ENCODE measurements at places on chromosomes 6 and 20.

GRCh38 chr6:156630613-156631302 is 146.4 kb upstream of the ARID1B start:
- no peak for DNase-seq

- no peak for DNase-seq
Observed at GRCh38 chr6:19876672-19877071, 39.5 kb downstream of the ID4 start.

- DNase-seq, result no peak
Observed at GRCh38 chr6:155738602-155739105, 283.0 kb upstream of the NOX3 start.

DNA sequence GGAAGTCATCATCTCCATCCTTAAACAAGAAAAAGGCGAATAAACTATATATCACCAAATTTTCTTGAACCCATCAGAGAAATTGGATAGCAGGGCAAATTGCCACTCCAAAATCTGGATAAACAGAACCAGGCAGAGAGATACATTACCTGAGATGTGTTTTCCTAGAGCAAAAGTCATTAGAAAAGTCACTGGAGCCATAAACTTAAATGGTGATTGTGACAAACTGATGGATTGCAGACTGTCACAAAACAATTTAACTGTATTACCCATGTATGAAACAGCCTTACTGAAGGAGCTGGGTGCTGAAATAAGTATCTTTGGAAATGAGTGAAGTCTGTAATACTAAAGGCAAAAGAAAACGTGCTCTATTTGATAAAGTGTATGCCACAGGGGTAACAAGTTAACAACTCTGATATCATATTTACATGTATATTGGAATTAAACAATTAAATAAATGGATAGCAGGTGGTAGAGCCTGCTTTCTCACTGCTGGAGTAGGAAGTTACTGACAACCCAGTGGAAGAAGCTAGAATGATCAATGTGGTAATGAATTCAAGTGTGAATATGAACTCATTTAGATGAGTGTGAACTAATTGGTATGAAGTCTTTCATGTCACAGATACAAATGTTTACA is 186.9 kb downstream of the LMBRD1 start:
- no peak for DNase-seq

- DNase-seq, result no peak
Observed at GRCh38 chr6:158475344-158476302, 84.3 kb upstream of the TMEM181 start.

GRCh38 chr6:81892891-81893290 is 140.4 kb upstream of the TENT5A start:
- no peak for DNase-seq

DNA sequence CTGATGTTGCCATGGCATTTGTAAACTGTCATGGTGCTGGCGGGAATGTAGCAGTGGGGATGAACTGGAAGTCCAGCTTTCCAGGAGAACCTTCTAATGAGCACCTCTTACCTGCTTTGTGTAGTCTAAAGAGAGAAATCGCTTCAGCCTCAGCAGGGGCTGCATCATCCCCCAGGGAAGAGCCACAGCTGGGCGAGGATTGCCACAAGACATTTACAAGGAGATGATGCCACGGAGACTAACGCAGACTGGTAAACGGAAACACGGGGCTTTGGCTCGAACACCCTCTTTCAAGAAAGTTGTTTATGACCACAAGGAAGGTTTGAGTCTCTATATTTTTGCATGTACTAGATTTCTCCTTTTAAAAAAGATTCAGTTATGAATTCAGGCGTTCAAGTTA is 72.9 kb downstream of the CDH26 start:
- no peak for DNase-seq

- no peak for DNase-seq
Observed at GRCh38 chr6:36753671-36754405, 56.2 kb downstream of the RAB44 start.

DNA sequence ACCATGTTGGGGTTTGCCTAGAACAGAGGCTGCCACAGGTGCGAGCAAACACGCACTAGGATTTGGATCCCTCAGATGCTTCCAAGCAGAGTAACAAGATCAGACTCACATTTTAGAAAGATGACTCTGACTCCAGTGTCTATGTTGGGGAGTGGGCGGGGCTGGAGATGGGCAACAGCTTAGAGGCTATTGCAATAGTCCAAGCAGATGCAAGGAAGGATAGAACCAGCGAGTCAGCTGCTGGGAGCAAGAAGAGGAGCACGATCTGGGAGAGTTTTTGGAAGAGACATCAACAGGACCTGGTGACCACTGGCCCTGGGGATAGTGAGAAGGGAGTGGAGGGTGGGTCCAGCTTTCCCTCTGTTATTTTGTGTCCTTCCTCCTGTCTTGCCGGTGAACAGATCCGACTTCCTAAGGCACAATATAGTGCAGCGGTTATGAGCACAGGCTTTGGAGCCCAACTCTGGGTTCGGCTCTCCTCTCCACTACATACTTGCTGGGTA is 52.7 kb downstream of the FGD2 start:
- no peak for DNase-seq

DNA sequence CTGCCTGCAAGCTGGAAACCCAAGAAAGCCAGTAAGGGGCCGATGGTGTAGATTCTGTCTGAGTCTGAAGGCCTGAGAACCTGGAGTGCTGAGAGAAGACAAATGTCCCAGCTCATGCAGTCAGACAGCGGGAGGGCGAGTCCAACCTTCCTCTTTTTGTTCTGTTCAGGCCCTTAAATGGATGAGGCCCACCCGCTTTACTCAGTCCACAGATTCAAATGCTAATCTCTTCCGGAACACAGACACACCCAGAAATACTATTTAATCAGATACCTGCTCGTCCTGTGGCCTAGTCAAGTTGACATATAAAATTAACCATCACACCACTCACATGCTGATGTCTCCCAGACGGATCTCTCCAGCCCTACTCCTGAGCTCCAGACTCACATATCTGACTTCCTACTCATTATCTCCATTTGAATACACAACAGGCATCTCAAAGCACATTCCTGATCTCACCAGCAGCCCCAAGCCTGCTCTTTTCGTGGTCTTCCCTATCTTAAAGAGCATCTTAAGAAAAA is 26.7 kb upstream of the SRC start:
- DNase-seq, result peak; percentile 32

DNA sequence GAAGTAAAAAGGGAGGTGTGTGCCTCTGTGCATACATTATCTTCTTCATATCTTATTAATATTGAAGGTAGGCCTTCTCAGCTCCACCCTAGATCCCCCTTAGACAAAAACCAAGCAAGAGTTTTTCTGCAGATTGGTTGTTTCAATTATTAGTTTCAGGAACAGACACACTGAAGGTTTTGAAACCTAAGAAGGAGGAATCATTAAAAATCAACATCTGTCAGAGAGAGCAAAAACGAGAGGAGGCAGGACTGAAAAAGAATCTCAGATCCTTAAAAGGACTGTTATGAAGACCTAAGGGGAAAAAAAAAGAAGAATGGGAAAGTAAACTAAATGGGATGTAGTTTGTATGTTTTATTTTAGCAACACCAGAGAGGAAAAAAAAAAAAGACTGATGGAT is 560.8 kb upstream of the JAG1 start:
- DNase-seq, result no peak

GRCh38 chr20:35563834-35564233 is 22.0 kb downstream of the ERGIC3 start:
- DNase-seq, result no peak

DNA sequence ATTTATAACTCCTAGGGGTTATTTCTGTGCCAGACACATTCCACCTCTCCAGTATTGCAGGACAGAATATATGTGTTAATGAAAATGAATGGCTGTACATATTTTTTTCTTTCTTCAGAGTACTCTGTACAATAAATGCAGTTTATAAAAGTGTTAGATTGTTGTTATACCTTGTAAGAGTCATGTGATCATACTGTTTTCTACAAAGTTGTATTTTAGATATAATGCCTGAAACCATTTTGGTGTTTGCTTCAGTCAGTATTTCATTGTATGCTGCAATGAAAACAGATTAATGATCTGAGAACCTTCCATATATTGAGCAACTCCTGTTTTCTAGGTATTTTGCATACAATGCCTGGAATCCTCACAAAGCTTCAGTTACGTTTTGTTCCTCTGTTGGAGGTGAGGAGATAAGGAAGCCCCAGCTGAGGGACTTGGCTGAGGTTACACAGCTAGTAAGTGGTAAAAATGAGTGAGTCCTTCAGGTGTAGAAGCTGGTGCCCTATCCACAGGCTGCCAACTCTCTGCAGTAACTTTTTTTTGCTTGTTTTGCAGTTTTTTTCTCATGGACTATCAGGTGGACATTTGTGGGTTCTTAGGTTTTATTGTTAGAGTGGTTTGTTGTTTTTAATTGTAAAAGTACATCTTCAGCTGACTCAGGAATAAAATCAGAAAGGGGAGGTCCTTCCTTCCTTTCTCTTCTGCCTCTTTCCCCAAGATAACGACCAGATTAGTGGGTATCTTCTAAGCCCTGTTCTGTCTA is 11.6 kb downstream of the PDCD2 start:
- no peak for DNase-seq

DNA sequence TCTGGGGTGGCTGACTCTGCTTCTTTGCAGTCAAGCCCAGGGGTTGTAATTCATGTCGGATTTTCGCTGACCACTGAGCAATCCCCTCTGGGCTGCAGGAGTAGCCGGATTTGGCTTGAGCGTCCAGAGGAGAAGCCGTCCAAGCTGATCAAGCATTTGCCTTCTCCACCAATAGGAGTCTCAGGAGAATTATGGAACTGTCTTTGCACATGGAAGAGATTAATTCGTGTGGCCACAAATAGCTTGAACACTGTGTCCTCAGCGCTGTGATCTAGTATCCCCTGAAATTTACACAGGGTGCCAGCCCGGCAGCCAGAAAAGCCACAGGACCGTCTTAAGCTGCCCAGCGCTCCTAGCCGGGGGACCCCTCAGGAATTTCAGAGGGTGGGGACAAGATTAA is 37.1 kb downstream of the EYA2 start:
- no peak for DNase-seq

- DNase-seq, result no peak
Observed at GRCh38 chr6:6736791-6737654, 148.5 kb downstream of the LY86 start.

- no peak for DNase-seq
Observed at GRCh38 chr6:24856901-24857670, 58.4 kb upstream of the ARMH2 start.

GRCh38 chr6:129138739-129139405 is 255.9 kb downstream of the LAMA2 start:
- no peak for DNase-seq

DNA sequence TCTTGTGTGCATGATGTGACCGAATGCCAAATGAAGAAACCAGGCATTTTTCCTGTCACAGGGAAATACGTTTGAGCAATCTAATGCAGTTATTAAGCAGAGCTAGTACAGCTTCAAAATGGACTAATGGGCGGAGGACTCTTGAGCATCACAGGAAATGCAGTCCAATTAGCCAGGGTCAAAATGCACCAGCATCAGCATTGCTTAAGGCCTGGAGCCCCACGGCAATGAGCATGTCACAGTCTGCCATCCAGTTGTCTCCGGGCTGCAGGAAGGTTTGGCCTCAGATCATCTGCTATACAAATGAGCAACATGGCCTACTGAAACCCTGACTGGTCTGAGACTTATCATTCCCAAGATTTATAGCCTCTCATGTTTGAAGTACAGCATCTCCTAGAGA is 652.1 kb upstream of the SLC35B3 start:
- DNase-seq, result no peak

- DNase-seq, result no peak
Observed at GRCh38 chr20:39822667-39823066, 860.5 kb downstream of the DHX35 start.

- peak; percentile 97 for DNase-seq
Observed at GRCh38 chr6:154301839-154302752, 54.5 kb downstream of the IPCEF1 start.

GRCh38 chr20:5686384-5687105 is 63.7 kb upstream of the SHLD1 start:
- no peak for DNase-seq

GRCh38 chr20:63009988-63010769 is 3.4 kb upstream of the BHLHE23 start:
- DNase-seq, result peak; percentile 84

DNA sequence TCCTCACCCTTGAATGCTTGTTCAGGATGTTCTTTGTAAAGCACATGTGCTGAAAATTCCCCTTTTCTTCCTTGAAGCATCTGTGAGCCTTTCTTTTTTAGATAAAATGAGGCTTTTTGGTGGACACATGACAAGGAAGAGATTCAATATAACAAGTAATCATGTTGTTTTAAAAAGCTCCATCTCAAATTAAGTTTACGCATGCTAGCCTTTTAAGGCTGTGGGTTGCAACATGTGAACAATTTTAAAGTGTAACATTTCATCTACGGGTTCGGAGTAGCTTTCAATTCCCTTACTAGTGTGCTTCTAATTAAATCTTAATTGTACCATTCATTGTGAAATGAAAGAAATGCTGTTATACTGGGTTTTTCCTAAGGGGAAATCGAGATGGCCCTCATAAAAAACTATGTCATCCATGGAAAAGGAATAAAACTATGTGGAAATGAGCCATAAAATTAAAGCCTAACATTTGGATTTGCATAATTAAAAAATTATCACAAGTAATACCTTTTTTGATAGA is 19.3 kb upstream of the OSTM1 start:
- no peak for DNase-seq

DNA sequence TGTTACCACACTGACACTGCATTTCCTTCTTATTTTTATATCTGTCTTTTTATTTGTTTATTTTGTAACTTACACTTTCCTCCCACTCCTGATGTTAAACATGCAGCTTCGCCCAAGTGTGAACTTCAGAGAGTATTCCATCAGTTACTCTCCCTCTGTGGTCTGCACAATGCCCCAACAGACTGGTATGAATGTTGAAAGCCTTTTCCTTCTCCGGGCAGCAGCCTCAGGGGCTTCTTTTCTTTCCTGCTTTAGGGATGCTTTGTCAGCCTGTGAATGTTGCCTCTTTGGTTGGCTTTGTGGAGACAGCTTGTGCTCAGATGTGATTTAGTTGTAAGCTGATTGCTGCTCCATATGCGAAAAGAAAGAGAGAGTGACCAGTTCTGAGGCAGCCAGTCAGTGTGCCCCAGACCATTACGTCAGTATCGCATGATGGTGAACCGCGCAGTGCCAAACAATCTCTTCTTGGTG is 44.0 kb downstream of the SMPDL3A start:
- DNase-seq, result no peak

- no peak for DNase-seq
Observed at GRCh38 chr6:150069706-150070105, 785 bp upstream of the ULBP3 start.

DNA sequence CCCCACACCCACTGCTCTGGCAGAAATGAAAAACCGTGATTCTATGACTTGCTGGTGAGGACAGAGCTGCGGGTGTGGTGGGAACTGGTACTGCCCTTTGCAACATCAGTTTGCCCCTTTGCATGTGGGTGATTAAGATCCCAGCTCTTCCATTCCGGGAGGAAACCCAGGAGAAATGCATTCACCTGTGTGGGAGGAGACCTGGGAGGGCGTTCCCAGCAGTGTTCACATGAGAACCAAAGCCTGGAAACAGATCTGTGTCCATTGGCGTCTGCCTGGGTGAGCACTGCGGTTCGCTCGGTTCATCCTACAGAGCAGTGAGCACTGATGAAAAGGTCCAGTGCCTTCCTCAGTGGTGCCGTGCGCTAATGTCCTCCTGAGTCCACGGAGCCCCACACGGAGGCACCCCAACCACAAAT is 89.7 kb downstream of the SMOC2 start:
- DNase-seq, result no peak
